ENCODE measurements at places on chromosomes 2 and 18.

- DNase-seq = no peak
Observed at GRCh38 chr2:234725528-234726264, 226.1 kb upstream of the SH3BP4 start.

- no peak for DNase-seq
Observed at GRCh38 chr2:109058191-109058632, 69.2 kb upstream of the EDAR start.

GRCh38 chr2:193462411-193462810 is 1267.7 kb upstream of the TMEFF2 start:
- no peak for DNase-seq

GRCh38 chr2:217629347-217629746 is 373.4 kb downstream of the TNS1 start:
- DNase-seq = no peak

- DNase-seq = no peak
Observed at GRCh38 chr2:237869343-237870102, 10.1 kb downstream of the RAMP1 start.

DNA sequence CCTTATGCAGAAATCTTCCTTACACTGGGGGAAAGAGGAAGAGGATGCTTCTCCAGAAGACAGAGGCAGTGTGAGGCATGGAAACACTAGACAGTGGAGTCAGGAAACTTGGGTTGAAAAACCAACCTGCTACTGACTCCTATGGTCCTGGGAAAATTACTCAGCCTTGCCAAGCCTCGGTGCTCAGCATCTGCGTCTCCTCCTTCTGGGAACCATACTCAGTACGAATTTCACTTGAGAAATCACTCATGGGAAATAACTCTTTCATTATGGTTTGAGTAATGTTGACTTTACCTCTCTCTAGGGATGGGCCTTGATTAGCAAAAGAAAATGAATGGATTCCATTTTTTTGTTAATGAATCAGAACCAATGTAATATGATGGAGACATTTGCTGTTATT is 96.5 kb downstream of the KCNE4 start:
- DNase-seq = no peak

GRCh38 chr2:86383844-86384243 is 46.4 kb upstream of the REEP1 start:
- no peak for DNase-seq

- DNase-seq = no peak
Observed at GRCh38 chr2:185372188-185372587, 366.4 kb upstream of the FSIP2 start.

DNA sequence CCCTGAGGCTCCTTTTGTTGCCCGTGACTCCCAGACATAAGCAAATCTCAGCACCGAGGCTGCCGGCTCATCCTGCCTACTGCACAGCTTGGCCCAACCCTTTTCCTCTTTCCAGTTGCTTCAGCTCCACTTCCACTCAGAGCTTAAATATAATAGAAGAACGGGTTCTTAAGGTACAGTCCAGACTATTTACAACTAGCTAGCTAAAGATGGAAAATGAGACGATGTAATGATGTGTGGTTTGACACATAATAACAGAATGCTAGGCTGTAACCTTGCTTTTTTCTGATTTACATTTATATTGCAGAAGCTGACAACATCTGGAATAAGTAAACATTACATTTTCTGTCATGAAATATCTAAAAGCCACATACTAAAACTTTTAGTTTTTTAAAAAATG is 26.9 kb upstream of the ATP9B start:
- no peak for DNase-seq

GRCh38 chr2:128444816-128445522 is 126.3 kb upstream of the HS6ST1 start:
- DNase-seq = no peak

GRCh38 chr2:72913486-72914205 is 3.7 kb upstream of the EMX1 start:
- no peak for DNase-seq

- DNase-seq = no peak
Observed at GRCh38 chr2:196274387-196274809, 103.0 kb upstream of the STK17B start.

GRCh38 chr2:128187032-128187654 is 96.1 kb downstream of the UGGT1 start:
- no peak for DNase-seq

DNA sequence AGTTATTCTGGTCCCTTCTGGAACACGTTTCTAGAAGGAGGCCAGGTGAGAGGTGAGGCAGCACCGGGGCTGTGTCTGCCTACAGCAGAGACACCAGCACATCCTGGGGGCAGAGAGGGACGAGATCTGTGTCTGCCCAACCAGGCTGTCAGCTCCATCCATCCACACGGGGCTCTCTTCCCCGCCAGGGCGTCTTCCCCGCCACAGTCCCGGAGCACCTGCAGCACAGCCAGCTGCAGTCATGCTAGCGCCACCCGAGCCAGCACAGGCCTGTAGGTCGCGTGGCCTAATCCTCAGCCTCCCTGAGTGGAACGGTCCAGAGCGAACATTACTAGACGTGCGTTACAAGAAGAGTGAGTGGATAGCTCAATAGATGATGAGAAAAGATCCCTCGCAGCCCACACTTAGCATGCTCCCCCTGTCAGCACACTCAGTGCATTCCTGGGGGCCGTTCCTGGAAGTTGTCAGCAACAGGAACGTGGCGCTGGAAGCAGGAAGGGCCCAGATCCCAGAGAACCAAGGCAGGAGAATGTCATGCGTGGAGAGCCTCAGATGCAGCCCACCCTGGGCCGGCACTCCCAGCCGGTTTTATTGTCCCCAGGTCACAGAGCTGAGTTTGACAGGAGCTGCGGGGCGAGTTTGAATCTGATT is 179.0 kb downstream of the TWIST2 start:
- DNase-seq = no peak

GRCh38 chr18:4455113-4455811 is at the start of gene DLGAP1:
TSS of gene DLGAP1 (minus strand) at chr18:4455307.
- no peak for DNase-seq

- DNase-seq = no peak
Observed at GRCh38 chr2:18959952-18960717, 370.8 kb upstream of the NT5C1B start.

DNA sequence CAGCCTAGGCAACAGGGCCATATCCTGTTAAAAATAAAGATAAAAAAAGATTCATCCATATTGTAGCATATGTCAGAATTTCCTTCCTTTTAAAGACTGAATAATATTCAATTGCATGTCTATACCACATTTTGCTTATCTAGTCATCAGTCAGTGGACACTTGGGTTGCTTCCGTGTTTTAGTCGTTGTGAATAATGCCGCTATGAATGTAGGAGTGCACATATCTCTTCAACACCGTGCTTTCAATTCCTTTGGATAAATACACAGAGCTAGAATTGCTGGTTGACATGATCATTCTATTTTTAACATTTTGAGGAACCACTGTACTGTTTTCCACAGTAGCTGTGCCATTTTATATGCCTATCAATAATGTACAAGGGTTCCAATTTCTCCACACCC is 14.0 kb upstream of the PLB1 start:
- DNase-seq = no peak

DNA sequence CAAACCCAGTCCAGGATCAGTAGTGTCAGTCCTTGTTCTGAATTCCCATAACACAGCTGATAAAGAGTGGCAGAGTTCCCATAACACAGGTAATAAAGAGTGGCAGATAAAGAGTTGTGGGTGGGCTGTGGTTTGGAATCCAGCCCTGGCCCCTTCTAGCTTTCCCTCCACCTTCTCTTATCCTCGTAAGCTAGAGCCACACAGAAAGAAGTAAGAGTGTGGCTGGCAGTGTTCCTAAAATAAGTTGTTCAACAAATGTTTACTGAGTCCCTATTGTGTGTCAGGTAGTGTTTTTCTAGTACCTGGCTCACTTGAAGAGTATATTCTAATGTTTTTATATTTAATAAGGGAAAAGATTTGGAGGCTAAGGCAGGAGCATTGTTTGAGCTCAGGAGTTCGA is 65.0 kb upstream of the BCL2L11 start:
- no peak for DNase-seq

DNA sequence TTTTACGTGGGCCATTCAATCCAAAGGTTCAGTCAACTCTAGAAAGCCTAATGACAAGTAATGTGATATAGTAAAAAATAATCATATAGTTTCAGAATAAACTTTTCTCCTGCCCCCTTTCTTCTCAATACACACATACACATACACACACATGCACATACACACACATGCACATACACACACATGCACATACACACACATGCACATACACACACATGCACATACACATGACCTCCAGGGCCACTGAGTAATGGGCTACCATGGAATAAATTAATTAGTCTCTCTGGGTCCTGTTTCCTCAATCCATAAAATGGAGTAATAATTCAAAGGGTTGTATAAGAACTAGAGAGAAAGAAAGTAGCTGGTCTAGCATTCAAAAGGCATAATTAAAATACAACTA is 5.4 kb upstream of the TRIB2 start:
- DNase-seq = no peak

DNA sequence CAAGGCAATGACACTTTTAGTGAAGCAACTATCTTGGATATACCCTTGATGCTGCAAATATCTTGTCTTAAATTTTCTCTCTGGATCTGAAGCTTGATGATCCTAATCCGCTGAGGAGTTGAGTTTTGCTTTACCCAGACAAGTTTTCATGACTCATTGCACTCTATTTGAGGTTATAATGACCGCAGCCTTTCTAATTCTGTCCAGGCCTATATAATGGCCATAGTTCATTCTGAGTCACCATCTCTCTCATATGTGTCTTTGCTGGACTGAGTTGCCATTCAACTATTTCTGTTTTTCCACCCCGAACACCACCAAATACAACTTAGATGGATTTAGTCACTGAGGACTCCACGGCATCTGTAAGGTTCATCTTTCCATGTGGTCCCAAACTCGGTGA is 802.1 kb upstream of the FAM98A start:
- no peak for DNase-seq

- DNase-seq = no peak
Observed at GRCh38 chr2:216001216-216002100, 11.9 kb downstream of the MREG start.

DNA sequence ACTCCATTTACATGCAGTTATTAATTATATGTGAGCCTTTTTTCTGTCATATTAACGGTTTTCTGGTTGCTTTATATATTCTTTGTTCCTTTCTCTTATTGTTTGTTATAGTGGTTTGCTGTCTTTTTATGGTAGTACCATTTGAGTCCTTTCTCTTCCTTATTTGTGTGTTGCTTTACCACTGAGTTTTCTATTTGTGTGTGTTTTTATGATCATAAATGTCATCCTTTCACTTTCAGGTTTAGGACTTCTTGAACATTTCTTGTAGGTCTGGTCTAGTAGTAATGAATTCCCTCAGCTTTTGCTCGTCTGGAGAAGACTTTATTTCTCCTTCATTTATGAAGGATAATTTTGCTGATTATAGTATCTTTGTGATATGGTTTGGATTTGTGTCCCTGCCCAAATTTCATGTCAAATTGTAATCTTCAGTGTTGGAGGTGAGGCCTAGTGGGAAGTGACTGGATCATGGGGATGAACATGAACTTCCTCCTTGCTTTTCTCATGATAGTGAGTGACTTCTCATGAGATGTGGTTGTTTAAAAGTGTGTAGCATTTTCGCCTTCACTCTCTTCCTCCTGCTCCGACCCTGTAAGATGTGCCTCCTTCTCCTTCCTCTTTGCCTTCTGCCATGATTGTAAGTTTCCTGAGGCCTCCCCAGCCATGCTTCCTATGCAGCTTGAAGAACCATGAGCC is 11.5 kb downstream of the GCC2 start:
- DNase-seq = no peak

DNA sequence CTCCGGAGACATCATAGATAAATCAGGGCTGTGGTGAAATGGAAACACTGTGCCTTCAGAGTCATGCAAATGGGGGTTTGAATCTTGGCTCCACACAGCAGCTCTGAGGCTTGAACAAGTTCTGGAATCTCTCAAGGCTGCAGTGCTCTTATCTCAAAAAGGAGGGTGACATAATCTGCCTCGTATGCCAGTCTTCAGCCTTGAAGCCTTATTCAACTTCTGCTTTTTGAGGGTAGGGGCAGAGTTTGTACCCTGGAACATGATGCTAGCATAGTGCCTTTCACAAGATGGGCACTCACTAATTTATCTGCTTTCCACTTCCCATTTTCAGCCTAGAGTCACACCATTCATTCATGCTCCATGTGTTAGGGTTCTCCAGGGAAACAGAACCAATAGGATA is 42.3 kb downstream of the GATA6 start:
- DNase-seq = no peak

Data from stimulated activated CD4-positive, alpha-beta T cell treated with anti-CD3 and anti-CD28 coated beads, Interleukin-12 subunit alpha, Interleukin-12 subunit beta, amount 100 ng/mL, for 48 hours (primary cell).